ENCODE measurements at places on chromosomes 12 and 14. TPM values are rescaled to one million over a fixed set of nuclear protein-coding genes. Genes with fewer than 3 reads are reported as not detected.

- DNase-seq: peak; percentile 56
These were observed 117.5 kb downstream of the UNC79 start for GRCh38 chr14:93548102-93548843.

- DNase-seq: no peak
These were observed 336.2 kb downstream of the DPF3 start for GRCh38 chr14:72557671-72558070.

PLXNC1 gene
- total RNA-seq: 0.06 TPM

RIMBP2 gene
- total RNA-seq: 0.72 TPM

DEPDC4 gene
- 1.0 TPM for total RNA-seq

GRCh38 chr12:114361545-114361944 lies 44.4 kb downstream of the TBX5 start:
- DNase-seq: no peak

- peak; percentile 84 for DNase-seq
These were observed 148.9 kb downstream of the PPM1H start for GRCh38 chr12:62785941-62786559.

DNA sequence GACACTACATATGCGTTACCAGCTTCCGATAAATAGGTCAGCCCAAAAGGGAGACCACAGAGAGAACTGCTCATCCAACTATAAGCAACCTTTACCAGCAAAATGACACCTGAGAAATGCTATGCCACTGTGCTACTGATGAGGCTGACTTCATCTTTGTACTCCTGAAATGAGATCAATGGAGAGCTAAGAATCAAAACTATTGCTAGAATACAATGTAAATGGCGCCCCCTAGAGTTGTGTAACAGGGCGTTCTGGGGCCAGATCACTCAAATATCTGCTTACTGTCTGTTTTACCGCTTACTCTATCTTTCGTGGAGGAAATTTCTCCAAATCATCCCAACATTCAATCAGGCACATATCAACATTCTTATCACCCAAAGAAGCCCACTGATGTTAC lies 4.6 kb downstream of the ZNF384 start:
- DNase-seq: no peak

FAM186B gene
- not detected for total RNA-seq

- DNase-seq: no peak
These were observed 34.9 kb downstream of the PDE3A start for GRCh38 chr12:20403230-20403629.

GRCh38 chr12:121227294-121227693 lies 17.4 kb downstream of the P2RX4 start:
- DNase-seq: no peak

GRCh38 chr12:65764325-65764724 lies 60.0 kb upstream of the HMGA2 start:
- DNase-seq: no peak

DNA sequence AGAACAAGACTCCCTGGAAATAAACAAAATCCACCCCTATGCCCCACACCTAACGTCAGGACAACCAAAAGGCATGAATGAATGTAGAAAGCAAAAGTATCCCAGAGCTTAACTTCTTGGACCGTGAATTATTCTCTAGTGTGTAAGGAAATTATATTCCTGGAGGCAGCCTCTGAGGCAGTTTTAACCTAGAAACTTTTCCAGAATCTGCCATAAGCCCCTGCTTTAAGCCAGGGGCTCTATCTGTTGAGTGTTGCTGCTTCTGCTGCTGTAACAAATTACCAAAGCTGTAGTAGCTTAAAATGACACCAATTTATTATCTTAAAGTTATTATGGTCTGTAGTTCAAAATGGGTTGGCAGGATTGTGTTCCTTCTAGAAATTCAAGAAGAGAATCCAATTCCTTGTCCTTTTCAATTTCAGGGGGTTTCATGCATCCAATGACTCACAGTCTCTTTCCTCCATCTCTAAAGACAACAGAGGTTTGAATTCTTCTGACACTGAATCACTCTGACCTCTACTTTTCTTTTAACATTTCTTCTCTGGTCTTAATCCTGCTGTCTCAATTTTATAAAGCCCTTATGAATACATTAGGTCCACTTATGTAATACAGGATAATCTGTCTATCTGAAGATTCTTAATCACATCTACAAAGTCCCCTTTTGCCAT lies 242.7 kb downstream of the ATXN7L3B start:
- peak; percentile 30 for DNase-seq

- no peak for DNase-seq
These were observed 66.9 kb downstream of the ANKS1B start for GRCh38 chr12:99917711-99918402.

- DNase-seq: no peak
These were observed 40.8 kb downstream of the DYRK2 start for GRCh38 chr12:67689385-67689784.

- DNase-seq: no peak
These were observed 42.2 kb upstream of the PTGR2 start for GRCh38 chr14:73809391-73809790.

DNA sequence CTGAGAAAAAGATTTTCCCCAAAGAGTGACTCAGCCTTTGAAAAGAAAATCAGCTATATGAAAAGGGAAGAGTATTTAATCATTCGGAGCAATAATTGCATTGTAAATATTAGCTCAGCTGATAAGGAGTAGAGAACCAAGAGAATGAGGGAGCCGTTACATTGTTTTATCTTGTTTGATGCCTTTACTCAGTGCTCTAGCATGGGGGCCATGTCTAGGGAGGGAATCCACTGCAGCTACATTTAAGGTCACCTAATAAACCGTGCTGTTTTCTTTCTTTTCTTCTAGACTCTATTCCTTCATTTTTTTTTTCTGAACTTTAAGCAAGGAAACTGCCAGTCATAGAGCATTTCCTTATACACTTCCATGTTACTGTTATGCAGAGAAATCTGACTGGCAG lies 447.0 kb downstream of the DIO2 start:
- no peak for DNase-seq

LRRIQ1 gene
- total RNA-seq: 0.92 TPM

GRCh38 chr14:23430723-23431085 lies 4.8 kb downstream of the MYH7 start:
- DNase-seq: no peak
